AG09319 (cell line): ENCODE measurements at places on chromosomes 3 and 15.
A peak's percentile ranks its signal among the peaks of the same experiment; 100 is the strongest.

DNA sequence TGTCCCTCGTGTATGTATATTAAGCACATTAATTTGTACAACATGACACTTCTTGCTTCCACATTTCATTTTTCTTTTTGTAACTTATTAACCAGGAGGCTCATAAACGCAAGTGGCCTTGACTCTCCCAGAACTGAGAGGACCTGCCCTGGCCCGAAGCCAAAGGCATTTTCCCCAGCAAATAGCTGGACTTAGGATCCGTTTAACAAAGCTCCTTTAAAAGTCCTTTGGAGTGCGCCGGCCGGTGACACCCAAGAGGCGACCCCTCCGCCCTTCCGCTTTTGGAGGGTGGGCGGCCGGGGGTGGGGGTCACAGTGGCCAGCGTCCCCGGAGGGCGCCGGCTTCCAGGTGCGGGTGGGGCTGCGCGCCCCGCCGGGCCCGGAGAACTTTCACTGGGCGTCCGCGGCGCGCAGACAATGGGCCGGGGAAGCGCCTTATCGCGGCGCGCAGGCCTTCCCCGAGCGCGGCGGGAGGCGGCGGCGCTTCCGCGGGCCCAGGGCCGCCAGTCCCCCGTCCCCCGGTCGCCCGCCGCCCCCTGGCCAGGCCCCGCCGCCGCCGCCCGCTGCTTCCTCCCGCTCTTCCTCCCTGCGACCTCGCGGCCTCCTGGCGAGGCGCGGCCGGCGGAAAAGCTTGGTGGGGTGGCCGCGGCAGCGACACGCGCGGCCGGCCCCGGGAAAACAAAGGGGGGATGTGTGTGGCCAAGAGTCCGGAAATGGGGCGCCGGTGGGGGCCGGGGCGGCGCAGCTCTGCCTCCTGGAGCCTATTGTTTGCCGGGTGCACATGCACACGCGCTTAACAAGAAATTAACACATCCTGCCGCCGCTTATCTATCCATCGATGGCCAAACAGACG, 613.4 kb downstream of the MCTP2 start:
- DNase-seq: no peak

- no peak for DNase-seq
Measured at GRCh38 chr3:100782906-100783305, 73.6 kb downstream of the TFG start.

DNA sequence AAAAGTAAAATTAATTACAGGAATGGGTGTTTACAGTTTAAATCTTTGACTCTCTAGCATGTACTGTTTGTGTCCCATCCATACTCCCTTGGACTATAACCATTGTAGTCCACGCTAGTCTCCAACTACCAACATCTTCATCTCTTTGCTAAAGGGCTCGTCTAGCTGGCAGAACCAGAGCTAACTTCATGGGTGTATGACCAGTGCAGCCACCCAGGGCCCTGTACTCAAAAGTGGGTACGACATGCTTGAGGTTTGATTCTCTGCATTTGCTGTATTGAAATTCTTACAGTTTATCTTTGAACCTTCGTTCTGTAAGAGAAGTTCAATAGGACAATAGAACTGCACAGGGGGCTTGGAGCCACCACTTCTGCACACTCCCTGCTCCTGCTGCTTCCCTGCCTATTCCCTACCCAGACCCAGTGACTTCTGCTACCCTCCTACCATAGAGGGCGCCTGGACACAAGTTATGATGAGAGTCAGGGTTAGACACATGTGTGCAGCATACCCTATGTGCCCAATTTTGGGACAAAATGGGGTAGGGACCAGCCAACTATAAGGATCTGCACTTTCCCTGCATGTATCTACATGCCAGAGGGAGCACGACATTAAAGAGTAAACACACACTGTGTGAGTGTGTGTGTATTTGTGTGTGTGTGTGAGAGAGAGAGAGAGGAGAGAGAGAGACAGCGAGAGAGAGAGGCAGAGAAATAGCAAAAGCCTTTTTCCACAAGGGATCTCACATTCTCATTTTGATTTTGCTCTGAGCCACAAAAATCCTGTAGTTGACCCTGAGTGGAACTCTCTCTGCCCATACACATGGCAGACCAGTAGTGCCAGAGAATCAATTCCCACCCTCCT, 59.0 kb upstream of the NECTIN3 start:
- DNase-seq: no peak

DNA sequence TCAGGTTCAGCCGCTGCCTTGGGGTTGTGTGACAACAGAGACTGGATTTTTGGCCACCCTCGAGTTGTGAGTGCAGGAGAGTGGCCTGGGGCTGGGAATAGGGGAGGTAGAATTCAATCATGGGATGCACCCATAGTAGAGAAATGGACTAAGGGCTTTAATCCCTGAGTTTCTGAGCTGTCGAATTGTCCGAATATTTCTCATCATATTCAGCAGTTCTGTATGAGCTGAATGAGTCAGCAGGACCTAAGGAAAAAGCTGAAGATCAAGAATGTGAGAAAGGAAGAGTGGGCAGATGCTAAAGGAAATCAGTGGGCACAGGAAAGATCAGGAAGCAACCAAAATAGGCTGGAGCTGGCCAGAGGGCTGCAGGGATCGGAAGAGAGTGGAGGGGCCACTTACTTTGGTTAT, 44.4 kb upstream of the SACM1L start:
- no peak for DNase-seq

DNA sequence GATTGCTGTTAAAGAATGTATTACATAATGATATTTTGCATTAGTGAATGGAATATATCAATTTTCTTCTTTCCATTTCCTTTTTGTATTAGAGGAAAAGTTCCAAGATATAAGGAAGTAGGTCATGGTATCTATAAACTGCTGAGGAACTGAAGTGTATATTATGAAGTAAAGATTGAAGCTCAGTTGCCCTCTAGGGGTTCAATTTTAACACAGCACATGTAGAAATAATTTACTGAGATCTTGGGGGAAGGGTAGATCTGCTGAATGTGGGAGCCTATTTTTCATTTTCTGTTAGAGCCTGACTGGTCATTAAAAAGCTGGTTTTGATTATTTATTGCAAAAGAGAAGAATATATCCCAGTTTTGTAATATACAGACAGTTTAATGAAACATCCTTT, 45.2 kb downstream of the CMC1 start:
- DNase-seq: peak; percentile 34

DNA sequence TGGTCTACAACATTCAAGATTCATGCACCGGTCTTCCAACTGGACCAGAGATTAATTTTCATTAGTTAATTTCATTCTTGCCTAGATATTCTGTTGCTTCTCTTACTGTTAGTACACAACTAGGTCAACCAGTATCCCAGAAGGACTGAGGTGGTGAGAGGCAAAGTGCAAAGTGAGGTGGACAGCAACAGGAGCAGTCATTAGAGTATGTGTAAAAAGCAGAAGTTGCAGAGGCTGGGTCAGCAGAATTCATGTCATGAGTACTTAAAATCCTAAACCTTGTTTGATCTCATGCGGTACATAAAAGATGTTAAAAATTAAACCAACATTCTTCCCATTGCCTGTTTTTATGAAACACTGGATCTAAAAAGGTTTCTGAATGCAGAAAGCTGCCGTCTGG, 46.7 kb downstream of the PARP14 start:
- DNase-seq: no peak

GRCh38 chr3:14242490-14243311, 64.1 kb downstream of the LSM3 start:
- no peak for DNase-seq

- DNase-seq: no peak
Measured at GRCh38 chr15:33941279-33942063, 26.8 kb upstream of the CHRM5 start.

- DNase-seq: no peak
Measured at GRCh38 chr3:44661189-44661588, 12.7 kb downstream of the ZNF35 start.

DNA sequence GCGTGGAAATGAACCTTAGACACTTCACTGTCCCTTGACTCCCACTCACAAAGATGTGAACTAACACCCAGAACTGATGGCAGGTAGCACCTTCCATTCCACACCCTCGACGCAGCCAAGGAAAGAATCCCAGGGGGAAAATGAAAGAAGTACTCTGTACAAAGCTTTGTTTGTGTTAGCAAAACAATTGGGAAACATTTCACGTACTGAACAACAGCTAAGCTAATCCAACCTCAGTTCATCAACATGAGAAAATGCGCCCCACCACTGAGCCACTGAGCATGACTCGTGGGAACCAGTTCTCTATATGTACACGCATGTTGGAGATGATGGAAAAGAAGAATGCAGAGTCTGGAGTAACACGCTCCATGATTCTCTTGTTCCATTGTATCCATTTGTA, 32.0 kb downstream of the CORO2B start:
- DNase-seq: no peak

GRCh38 chr3:98574132-98574531, 19.3 kb downstream of the CPOX start:
- DNase-seq: no peak

DNA sequence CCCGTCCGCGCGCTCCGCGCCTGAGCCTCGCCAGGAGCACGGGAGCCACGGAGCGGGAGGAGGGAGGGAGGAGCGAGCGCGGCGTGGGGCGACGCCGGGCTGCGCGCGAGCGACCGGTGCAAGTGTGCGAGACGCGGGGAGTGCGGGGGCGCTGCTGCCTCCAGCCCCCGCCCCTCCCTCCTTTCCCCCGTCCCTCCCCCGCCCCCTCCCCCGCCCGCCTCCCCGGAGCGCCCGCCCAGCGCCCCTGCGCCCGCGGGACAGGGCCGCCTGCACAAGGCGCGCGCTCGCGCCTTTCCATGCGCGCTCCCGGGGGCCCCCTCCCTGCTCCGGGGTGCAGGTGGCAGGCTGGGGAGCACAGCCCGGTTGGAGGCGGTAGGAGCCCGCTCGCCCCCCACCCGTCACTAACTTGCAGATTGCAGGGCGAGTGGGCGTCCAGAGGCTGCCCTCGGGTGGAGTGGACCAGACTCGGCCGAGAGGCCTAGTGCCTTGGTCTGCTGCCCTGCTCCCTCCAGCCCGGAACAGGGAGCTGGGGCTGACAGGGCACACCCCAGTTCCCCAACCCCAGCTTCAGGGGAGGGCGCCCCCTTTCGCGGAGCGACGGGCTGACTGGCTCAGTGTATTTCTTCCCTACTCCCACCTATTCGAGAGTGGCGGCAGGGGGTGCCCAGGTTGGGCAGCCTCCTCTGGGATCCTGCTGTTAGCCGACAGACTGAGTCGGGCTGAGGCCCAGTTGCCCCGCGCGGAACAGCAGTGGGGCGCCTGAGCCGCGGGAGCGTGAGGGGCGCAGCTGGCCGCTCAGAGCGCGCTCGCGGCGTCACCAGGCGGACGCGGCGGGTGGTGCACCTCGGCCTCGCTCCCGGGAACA, at the start of gene WNT7A:
Gene WNT7A, minus strand, starts transcription at position 126 of the 865 bp plus-strand sequence. CDS start 255 bp downstream, outside the sequence.
- DNase-seq: no peak

DNA sequence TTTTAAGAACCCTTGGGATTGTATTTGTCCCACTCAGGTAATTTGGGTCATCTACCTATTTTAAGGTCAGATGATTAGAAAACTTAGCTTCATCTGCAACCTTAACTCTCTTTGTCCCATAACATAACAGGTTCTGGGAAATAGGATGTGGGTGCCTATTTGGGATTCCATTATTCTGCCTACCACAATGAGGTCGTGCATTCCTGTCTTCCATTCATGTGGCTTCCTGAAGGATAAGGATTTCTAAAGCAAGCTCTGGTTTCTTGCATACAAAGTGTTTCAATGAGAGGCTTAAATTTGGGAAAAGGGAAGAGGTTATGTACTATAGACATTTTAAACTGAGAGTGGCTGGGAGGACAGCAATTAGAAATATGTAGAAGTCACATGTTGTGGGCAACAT, 190.3 kb downstream of the MCTP2 start:
- no peak for DNase-seq

DNA sequence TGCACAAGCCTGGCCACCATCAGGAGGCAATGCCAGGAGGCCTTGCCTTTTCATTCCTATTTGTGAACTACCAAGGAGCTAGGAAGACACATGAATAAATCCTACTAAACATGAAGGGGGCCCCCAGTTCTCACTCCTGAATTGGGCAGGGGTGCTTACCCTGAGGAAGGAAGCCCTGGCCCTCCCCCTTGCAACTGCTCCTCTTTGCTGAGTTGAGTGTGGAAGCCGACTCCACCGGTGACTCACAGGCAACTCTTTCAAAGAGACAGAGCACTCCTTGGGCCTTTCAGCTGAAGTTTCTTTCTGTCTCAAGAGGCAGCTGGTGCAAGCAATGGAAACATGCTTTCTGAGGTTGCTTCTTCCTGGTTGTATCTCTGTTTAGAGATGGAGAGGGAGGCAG, 1.7 kb downstream of the GABRG3 start:
- no peak for DNase-seq

GRCh38 chr15:63463793-63464192, 40.6 kb upstream of the USP3 start:
- no peak for DNase-seq

DNA sequence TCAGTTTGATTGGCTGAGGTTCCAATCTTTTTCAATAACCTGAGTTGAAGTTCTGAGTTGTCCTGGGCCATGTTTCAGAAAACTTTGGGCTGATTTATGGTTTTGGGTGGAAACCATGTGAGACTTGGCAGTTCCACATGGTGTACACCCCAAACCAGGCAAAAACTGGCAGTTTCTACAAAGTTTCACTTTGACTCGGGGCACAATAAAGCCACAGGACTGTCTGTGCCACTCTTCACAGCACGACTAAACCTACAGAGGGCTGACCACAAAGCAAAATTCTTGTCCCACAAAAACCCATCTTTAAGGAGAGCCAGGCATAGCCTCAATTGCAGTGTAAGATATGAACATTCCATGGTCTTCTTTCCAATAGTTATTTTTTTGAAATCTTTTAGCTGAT, 155.0 kb downstream of the DUT start:
- no peak for DNase-seq

- DNase-seq: no peak
Measured at GRCh38 chr3:97108136-97108535, 293.7 kb downstream of the EPHA6 start.

DNA sequence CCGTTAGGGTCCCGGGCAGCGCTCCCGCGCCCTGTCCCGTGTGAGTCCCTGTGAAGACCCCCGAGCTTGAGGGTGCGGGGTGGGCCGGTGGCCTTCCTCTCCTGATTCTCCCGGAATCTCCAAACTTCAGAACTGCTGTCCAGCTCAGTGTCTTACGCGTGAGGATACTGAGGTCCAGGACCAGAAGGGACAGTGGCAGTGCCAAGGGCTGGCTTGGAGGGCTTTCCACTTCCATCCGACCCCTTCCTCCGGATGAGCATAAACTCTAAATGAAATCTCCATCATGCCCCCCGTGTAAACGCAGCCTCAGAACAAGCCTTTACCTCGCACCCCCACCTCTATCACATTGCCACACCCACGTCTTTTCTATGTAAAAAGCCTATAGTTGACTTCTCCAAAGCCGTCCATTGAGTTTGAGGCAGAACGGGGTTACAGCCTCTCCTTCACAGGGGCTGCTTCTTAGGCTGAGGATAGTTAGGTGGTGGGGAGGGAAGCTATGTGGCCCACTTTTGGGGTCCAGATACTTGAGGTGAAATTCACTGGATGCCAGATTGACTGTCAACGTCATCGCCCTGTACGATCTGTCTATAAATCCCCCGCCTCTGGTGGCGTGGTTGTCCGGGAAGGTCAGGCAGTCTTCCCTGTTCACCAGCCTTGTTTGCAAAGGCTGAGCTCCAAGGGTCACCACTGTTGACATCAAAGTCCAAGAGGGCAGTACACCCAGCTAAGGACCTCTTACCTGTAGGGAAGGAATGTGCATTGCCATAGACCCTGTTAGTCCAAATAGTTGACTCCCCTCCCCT, 1.1 kb downstream of the EDEM1 start:
- DNase-seq: no peak
